NCI-H226 (cell line): ENCODE measurements at places on chromosomes 1 and 21.

- no peak for DNase-seq
These were observed 582 bp downstream of the SLC37A1 start for GRCh38 chr21:42513985-42514882.

DNA sequence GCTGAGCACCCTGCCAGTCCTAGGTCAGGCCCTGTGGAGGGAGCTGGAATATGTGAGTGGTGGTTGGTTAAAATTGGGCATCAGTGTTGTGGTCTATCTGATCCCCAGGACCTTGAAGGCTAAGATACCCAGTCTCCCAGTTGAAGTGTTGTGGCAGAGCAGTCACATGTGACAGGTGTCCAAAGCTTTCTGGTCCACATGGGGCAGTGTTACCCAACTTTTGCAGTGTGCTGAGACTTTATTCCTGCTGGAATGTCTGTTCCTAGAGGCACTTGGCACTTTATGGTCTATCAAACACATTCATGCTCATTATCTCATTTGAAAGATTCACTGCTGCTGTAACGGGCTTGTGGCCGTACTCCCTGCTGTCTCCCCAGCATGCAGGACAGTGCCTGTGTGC is 21.0 kb upstream of the LORICRIN start:
- DNase-seq, result no peak

DNA sequence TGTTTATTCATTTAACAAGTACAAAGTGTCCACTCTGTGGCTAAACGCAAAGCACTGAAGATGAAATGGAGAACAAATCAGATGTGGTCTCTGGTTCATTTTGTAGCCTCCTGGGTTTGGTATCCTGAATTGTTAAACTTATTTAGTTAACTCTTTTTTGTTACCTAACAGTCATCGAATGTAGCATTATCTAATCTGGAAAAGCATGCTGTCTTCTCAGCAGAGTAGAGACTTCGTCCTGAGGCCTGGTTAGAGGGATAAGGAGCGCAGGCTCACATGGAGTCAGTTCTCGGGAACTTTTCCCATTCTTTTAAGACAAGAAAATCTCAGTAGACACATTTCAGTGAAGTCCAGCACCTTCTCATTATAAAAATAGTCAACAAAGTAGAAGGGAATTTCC is 33.1 kb upstream of the SH3D21 start:
- DNase-seq, result peak; percentile 20

DNA sequence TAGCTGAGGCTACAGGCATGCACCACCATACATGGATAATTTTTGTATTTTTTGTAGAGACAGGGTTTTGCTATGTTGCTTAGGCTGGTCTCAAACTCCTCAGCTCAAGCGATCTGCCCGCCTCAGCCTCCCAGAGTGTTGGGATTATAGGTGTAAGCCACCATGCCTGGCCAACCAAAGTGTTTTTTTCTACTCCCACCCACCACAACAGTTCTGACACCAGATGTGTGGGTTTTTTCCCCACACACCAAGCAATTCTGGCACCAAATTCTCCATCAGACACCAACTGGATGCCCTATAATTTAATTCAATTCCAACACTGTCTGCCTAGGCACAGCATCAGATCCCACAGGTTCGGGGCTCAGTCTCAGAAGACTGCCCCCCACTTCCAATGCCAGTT is 20.6 kb upstream of the KLHDC8A start:
- no peak for DNase-seq

- DNase-seq, result peak; percentile 68
These were observed 7.0 kb downstream of the EFNA3 start for GRCh38 chr1:155085504-155086127.

- peak; percentile 26 for DNase-seq
These were observed 16.2 kb downstream of the PTGER3 start for GRCh38 chr1:71031426-71031825.

- no peak for DNase-seq
These were observed 365.5 kb upstream of the SGIP1 start for GRCh38 chr1:66168467-66168887.

DNA sequence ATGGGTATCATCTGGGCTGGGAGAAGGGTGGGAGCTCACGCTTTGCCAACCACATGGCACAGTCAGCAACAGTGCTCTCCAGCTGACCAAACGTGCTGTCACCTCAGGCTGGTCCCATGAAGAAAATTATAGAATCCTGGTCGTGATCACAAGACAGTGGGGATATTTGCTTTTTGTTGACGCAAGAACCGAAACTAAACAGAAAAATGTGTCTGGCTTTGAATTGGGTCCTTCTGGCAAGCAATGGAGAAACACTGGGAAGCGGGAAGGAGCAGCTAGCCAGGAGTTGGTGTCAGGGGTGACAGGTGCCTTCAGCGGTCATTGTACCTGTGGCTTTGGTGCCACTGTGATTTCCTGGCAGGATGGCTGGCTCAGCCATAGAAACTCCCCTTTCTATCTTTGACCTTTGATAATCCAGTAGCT is 304.8 kb downstream of the PAPPA2 start:
- no peak for DNase-seq
